ENCODE measurements at places on chromosomes 1 and 21.

GRCh38 chr21:26505211-26505610 is 67.9 kb downstream of the CYYR1 start:
- DNase-seq: no peak

- no peak for DNase-seq
Observed at GRCh38 chr1:206709322-206709721, 24.6 kb downstream of the MAPKAPK2 start.

DNA sequence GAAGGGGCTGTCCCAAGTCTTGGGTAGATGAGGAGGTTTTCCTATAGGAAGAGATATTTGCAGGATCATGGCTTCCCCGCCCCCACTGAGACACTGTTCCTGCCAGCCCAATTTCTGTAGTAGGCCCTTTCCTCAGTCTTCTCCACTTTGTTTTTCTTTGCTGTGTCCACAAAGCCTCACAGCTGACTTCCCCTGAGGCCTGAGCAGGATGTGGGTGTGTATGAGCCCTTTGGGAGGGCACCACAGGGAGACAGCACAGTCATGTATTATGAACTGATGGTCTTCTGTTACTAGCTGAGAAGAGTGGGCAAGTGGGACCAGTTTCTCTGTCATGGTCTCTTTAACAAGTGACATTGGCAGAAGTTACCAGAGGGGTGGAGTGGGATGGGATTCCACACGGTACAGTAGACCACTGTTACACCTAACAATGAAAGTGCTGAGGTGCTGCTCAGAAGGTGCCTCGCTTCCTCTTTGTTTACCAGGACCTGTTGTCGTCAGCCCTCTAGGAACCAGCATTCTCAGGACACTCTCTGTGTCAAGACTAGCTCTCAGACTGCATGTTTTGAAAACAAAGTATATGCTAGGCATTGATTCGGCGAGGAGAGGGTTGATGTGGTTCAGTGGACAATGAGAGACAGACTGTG is 253.8 kb upstream of the HOOK1 start:
- no peak for DNase-seq

DNA sequence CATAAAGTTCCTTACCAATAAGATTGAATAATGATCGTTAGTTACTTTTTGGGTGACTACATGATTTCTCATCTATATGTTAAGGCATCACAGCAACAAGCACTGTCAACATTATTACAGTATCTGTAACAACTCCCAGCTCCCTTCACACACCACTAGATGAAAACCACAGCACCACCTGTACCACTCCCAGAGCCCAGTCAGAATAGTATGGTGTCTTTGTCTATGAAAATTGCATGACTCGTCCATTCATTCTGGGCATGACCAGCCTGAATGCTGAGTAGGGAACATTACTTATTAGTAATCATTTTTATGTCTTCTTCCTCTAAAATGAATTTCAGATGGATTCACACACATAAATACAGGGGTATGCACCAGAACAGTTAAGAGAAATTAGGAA is 7.0 kb downstream of the OLFML2B start:
- DNase-seq: no peak

DNA sequence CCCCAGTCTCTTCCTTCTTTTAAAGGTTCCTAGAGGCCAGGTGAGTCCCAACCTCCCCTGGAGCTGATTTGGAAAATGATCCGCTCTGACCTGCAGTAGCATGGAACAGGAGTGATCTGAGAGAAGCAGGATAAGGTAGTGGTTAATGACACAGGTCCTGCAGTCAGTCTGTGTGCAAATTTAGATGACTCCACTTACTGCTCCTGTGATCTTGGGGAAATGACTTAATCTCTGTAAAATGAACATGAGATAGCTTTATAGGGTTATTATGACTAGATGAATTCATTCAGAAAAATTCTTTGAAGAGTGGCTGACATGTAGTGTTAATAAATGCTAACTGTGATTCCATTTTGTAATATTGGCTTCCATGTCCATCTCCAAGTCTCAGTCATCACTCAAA is 374.9 kb upstream of the CAMK1G start:
- DNase-seq: no peak

DNA sequence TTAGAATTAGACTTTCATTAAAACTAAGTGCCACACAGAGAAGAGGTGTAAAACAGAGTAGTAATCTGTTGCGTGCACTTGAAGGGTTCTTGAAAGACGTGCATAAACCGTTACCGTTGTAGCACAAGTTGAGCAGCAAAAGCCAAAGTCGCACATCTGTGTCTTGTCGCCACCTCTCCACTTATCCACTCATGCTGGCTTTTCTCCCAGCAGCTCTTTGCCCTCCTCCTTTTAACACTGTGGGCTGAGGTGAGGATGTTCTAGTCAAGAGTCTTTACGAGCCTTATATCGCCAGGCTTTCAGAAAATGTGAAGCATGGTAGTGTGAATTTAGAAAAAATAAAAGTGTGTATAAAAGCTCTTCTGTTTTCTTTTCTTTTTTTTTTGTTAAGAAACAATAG is 48.0 kb downstream of the NR5A2 start:
- DNase-seq: no peak

DNA sequence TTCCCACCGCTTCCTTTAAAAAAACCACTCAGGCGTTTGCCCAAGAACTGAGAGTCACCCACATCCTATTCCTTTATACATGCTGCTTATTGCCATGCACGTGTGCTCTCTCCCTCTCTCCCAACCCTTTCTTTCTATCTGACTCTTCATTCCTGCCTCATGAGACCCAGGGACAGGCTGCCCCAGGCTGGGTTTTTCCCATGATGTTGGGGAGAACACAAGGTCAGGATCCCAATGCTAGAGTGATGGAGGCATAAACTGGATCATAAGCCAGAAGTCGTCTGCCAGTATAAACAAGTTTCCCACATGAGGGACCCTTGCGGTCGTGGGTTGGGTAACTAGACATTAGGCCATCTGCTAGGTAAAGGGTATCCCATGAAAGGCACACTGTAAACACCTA is 64.9 kb downstream of the CD2 start:
- no peak for DNase-seq

DNA sequence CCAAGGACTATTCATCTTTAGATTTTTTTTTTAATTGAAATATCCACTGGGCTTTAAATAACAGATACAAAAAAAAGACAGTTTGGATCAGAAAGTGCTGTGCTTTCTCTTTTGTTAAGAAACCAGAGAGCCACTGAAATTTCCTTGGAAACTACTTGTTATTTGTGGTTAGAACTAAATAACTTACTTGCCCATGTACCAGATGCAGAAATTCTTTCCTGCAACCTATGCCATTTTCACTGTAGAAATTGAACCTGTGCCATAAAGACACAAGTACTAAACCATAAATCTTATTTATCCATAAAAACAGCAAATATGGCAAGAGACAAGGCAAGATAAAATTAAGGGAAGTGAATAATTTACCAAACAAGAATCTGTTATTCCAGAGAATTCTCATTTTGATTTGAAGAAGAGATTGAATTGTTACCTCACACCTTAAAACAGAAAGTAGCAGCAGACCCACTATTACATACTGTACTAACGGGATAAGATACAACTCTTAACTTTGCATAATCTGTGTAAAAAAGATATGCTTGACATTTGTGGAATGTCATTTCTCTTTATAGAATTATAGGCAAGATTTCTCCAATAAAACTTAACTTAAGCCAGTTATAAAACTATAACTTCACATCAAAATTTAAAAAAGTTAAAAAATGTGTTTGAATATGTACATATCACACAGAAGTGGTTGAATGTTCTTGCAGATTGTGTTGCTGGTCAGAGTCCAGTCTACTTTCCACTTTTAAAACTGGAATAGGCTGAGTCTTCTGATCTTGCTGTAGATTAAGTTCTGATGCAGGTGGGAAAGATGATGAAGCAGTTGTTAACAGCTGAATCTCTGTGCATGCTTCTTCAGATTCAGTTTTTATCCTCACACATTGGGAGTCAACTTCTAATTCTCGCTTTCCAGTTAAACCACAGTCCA is 6.3 kb upstream of the PHTF1 start:
- no peak for DNase-seq

Data from colonic mucosa (tissue), 4 donors.